ENCODE measurements at places on chromosomes 7 and 10.

- no peak for DNase-seq
These were observed 97.8 kb upstream of the PPIF start for GRCh38 chr10:79249186-79250121.

DNA sequence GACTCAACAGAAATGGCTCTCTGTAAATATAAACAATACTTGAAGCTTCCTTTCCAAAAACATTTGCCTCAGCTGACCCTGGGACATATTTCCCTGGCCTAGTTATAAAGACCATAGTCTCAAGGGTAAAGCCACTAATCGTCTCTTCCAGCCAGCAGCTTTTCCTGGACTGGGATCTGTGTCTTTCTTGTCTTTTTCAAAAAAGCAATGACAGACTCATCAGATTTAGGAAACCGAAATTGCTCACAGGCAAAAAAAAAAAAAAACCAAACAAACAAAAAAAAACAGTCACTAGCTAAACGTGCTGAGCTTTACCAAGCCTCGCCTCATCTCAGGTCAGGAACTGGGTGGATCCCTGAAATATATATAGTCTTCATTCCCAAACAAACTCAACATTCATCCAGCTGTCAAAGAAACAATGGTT lies 23.5 kb downstream of the STN1 start:
- no peak for DNase-seq

DNA sequence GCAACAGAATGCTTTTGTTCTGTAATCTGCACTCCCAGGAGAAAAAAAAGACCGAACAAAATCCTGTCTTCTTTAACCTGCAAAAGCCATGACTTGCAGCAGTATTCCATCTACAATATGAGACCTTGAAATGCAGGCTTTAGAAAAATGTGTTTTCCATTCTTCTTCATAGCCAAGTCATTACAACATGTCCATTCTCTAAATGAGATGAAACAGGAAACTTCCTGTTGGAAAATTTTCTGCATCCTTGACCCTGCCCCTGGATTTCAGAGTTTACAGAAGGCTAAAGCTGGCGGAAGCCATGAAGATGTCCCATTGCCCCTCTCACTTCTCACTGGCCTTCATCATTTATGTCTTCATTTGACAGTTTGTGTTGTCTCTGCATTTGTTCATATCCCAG lies 546.4 kb downstream of the TNS3 start:
- DNase-seq, result no peak

- DNase-seq, result no peak
These were observed 154.2 kb downstream of the LCOR start for GRCh38 chr10:96986200-96986856.

- DNase-seq, result no peak
These were observed 57.8 kb downstream of the INPP5F start for GRCh38 chr10:119783665-119784027.
